C1 segment of cervical spinal cord (tissue), 14 donors: ENCODE measurements at places on chromosomes 1 and 21.

- DNase-seq = no peak
Observed at GRCh38 chr1:160352555-160352954, 9.4 kb downstream of the NCSTN start.

DNA sequence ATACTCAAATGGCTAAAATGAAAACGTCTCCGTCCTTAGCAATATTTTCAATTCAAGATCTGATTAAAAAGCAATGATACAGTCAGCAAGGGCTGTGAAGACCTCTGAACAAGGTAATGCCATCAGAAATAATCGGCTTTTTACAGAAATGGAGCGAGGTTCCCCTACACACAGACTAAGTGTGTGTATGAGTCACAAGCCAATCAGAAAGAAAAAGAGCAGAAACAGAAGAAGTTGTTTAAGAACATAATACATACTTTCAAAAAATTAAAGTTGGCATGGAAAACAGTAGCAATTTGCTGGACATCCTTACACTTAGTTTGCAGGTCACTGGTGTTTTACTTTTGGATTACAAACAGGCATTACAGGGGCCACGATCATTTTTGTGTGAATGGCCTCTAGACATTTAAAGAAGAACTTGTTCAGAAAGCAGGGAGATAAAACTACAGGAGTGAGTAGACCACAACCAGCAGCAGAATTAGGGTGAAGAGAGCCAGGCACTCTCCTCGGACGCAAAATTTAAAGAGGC is 350.0 kb upstream of the RUNX1 start:
- no peak for DNase-seq

DNA sequence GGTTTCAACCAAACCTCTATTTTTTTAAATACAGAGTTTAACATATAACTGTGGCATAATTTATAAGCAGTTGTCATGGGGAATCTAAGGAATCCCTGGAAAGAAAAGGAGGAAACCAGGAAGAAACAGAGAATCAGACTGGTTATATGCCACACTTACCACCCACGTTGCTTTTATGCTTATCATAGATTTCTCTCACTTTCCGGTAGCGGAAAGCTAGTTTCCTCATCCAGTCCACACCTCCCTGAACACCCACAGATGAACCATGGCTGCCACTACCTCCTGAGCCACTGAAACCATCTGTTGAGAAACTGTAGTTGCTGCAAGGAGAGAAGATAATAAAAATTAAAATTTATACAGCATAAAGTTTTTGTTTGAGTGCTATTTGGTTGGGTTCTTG is 33.5 kb downstream of the XKR8 start:
- DNase-seq = no peak

GRCh38 chr1:39129514-39129913 is 75.0 kb upstream of the MACF1 start:
- DNase-seq = no peak

DNA sequence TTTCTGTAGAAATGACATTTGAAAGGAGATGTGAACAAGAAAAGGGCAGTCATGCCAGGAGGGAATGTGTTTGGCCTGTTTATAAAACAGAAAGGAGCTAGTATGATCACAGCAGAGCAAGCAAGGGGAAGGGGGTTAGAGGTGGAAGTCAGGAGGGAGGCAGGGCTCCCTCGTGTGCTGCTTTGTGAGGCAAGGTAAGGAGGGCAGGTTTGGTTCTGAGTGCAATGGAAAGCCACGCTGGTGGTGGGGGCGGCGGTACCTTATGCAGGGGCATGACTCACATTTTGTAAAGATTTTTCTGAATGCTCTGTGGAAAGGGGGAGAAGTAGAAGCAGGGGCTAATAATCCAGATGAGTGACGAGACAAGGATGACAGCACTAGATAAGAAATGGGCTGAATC is 197.5 kb upstream of the C8B start:
- no peak for DNase-seq
